Mesothelial cell of epicardium (in vitro differentiated cells): ENCODE measurements at places on chromosomes 4 and X.

GRCh38 chr4:126583509-126583908 lies 1049.2 kb upstream of the INTU start:
- DNase-seq = no peak

GRCh38 chrX:55593296-55593695 lies 29.9 kb upstream of the FOXR2 start:
- DNase-seq = no peak

GRCh38 chr4:37989398-37990260 lies 29.4 kb downstream of the PTTG2 start:
- DNase-seq = no peak

- no peak for DNase-seq
Measured at GRCh38 chr4:67332627-67333026, 212.7 kb downstream of the CENPC start.

- DNase-seq = no peak
Measured at GRCh38 chrX:56790778-56791177, 61.7 kb downstream of the NBDY start.

GRCh38 chr4:52659722-52660261 lies 691 bp upstream of the USP46 start:
- DNase-seq = peak; percentile 61

GRCh38 chr4:68267433-68267944 lies 22.0 kb upstream of the TMPRSS11B start:
- no peak for DNase-seq

DNA sequence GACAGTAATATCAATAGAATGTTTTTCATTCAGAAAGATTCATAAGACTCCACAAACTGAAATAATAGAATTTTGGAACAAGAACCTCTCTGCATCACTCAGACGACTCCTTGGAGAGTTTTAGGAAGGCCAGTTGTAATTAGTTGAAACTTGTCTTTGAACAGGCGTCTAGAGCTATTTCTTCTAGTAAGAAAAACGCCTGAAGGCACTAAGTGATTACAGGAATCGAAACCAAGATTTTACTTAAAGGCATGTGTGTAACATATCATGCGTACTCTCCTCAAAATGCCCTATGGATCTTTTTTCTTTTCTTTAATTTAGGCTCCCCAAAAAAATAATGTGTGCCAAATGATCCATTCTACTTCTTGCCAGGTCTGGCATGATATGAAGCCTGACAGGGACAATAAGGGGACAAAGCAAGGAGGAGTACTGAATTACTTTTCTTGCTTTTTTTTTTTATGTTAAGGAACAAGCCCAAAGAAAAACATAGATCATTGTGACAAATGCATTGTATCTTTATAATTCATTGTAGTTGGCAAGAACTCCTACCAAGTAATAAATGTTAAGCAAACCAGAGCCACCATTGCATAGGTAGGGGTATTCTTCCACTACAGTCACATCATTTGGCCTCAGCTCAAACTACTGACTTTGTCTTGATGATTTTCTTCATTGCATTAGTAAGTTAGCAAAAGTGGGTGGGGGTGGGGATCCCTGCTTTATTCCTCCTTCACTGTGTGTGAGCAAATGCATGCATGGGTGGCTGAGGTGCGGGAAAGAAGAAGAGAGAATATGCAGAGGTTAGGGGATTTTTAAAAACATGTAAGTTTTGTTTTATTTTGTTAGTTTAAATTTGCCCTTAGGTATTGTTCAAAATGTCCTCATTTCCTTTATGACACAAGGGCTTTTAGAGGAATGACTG lies 79.9 kb upstream of the ATOH1 start:
- no peak for DNase-seq

DNA sequence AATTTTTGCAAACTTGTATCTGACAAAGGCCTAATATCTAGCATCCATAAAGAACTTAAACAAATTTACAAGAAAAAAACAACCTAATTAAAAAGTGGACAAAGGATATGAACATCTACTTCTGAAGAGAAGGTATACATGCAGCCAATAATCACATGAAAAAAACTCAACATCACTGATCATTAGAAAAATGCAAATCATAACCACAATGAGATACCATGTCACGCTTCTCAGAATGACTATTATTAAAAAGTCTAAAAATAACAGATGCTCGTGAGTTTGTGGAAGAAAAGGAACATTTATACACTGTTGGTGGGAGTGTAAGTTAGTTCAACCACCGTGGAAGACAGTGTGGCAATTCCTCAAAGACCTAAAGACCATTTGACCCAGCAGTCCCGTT lies 24.0 kb downstream of the CEP44 start:
- no peak for DNase-seq
